ENCODE measurements at places on chromosomes 1 and 21.

GRCh38 chr1:19042675-19043578, 86.5 kb upstream of the IFFO2 start:
- DNase-seq = peak; percentile 73
- H3K27me3 ChIP-seq = no peaks in the 10 kb centered on the region
- no peaks in the 10 kb centered on the region for H3K4me1 ChIP-seq
- H3K4me3 ChIP-seq = no peak overlapping the region

DNA sequence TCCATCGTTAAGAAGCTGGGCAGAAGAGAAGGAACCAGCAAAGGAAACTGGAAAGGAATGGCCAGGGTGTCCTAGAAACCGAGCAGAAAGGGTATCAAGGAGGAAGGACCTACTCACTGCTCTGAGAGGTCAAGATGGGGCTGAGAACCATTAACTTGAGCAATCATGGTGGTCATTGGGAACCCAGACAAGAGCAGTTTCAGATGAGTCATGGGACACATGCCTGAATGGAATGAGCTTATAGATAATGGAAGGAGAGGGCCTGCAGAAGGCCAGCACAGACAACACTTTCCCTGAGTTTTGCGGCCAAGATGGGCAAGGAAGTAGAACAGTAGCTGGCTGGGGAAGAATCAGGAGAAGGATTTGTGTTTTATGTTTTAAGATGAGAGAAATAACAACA, 383.2 kb downstream of the KIF26B start:
- no peaks in the 10 kb centered on the region for H3K36me3 ChIP-seq
- peak; percentile 43 for DNase-seq
- H3K4me3 ChIP-seq = no peak overlapping the region
- no peaks in the 10 kb centered on the region for H3K4me1 ChIP-seq

DNA sequence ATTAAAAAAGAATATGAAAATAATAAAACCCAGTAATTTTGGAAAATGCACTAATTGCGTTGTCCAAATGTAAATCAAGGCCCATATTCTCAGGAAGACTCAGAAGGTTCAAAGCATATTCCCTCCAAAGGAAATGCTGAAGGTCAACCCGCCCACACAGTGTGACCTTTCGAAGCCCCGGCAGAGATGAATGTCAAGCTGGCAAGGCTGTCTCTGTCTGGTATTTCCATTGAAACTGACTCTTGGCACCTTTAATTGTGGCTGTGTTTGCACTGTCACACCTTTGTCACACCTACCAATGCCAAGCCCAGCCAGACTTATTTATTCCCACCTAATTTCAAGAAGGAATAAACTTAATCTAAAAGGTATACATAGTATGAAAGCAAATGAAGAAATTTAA, 82.5 kb downstream of the NTPCR start:
- H3K27me3 ChIP-seq = peaks cover 34% of the 10 kb centered on the region
- no peaks in the 10 kb centered on the region for H3K36me3 ChIP-seq
- H3K27ac ChIP-seq = no peak overlapping the region
- no peak for DNase-seq

DNA sequence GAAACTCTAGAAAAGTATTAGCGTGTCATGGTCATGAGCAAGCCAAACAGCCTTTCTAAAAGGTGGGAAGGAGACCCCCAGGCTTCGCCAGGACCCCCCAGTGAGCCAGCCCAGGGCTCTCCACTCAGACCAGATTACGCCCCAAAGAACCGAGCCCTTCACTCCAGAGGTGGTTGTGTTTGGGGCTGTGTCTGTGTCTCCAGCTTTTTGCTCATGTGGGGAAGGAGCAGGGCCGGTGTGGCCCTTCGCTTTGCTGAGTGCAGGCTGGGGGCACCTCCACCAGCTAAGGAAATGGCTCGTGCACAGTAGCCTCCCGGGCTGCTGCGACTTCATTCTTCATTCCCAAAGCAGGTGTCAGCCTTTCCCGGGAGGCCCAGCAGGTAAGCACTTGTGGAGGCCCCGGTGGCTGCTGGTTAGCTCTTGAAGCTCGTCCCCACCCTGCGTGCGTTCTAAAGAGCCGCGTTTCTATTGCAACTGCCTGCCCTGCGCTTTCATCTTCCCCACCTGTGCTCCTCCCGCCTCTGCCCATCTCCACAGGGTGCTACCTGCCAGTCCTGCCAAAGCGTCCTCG, 531 bp downstream of the TSPEAR start:
- H3K4me1 ChIP-seq = peaks cover 14% of the 10 kb centered on the region
- H3K36me3 ChIP-seq = no peaks in the 10 kb centered on the region
- peak; percentile 90 for DNase-seq
- H3K27me3 ChIP-seq = peaks cover 81% of the 10 kb centered on the region

DNA sequence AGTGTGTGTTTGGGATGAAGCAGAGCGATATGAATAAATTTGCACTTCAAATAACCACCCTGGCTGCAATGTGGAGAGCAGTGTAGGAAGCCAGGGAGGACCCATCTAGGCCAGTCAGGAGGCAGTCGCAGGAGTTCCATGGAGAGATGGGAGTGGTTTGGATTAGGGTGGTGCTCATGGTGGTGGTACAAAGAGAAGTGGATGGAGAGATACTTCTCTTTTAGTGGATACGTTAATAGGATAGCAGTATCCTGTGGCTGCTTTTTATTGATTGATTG, 58.2 kb downstream of the MAN1C1 start:
- no peaks in the 10 kb centered on the region for H3K36me3 ChIP-seq
- no peak overlapping the region for H3K27ac ChIP-seq
- H3K4me1 ChIP-seq = no peaks in the 10 kb centered on the region
- H3K4me3 ChIP-seq = no peak overlapping the region
- H3K27me3 ChIP-seq = no peaks in the 10 kb centered on the region

DNA sequence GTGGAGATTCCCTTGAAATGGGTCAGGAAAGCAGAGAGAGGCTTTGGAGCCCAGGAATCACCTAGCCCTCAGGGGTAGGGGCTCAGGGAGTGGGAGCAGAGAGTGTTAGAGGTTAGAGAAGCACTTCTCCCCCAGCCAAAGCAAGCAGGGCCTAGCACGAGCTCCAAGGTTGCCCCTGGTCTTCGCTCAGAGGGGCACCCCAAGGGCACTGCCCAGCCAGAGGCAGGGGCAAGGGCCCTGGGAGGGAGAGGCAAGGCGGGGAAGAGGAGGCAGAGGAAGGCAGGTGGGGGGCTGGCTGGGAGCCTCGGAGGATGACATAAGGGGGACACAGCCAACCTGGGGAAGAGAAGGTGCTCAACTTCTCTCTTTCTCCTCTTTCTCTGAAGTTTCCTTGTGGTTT, 71.9 kb downstream of the CASZ1 start:
- no peaks in the 10 kb centered on the region for H3K36me3 ChIP-seq
- H3K27ac ChIP-seq = no peak overlapping the region
- DNase-seq = no peak
- H3K4me1 ChIP-seq = no peaks in the 10 kb centered on the region

DNA sequence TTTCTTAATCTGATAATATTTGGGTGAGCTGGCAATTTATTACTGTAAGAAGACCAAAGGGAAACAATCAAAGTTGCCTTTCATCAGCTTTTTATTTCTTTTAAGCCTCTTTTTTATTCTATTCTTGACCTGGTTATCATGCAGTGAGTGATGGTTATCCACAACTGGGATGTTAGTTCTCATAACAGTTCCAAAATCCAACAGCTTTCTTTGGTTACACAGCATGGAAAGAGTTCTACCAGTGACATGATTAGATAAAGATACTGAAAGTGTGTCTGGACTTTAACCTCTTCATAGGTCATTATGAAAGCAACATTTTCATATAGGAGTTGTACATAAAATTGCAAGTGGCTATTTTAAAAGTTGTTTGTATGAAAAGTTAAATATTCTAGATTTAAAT, 163.0 kb downstream of the SYT2 start:
- no peak overlapping the region for H3K4me3 ChIP-seq
- H3K27ac ChIP-seq = no peak overlapping the region
- no peaks in the 10 kb centered on the region for H3K36me3 ChIP-seq
- DNase-seq = no peak

GRCh38 chr21:43308101-43308814, 118.7 kb downstream of the SIK1 start:
- no peaks in the 10 kb centered on the region for H3K4me1 ChIP-seq
- no peaks in the 10 kb centered on the region for H3K36me3 ChIP-seq
- DNase-seq = no peak
- H3K4me3 ChIP-seq = no peak overlapping the region
- H3K27ac ChIP-seq = no peak overlapping the region
- no peaks in the 10 kb centered on the region for H3K27me3 ChIP-seq
